NCI-H226 (cell line): ENCODE measurements at places on chromosomes 6 and 20.
A peak's percentile ranks its signal among the peaks of the same experiment; 100 is the strongest.

- no peak for DNase-seq
These were observed 609.5 kb upstream of the CDH4 start for GRCh38 chr20:60642541-60642940.

DNA sequence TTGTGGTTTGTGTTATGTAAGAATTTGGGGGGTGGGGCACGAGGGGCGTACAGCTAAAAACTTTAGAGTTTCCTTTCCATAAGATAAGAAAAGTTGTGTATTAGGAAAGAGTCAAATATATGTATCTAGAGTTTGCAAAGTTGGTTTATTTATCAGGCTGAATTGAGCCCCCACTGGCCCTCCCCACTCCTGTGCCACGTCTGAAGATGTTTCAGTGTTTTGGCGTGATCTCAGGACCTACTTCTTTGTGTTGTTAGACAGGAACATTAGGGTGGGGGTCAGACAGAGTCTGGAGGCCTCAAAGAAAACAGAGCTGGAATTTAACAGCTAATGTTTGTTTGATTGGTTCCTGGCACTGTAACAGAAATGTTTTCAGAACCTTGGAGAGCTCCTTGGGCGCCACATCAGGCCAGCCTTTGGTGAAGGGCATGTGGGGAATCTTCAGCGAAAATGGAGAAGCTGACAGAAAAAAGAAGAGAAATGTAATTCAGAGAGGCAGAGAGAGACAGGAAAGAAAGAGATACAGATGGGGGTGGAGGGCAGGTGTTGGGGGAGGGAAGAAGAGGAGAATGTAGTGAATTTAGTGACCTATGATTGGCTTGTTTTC lies 674 bp downstream of the NRSN1 start:
- DNase-seq: peak; percentile 3

DNA sequence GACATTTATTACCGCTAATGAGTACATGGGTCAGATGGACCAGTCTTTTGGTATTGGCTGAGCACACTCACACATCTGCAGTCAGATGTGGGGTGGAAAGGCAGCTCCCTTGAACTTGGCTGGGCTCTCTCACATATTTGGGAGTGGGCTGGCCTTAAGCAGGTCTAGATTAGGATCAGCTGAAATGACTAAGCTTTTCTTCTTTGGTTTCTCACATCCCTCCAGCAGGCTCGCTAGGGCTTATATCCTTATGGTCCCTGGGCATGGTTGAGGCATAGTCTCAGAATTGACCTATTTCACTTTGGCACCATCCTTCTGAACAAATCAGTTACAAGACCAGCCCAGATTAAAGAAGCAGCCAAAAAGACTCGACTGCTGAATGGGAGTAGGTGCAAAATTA lies 14.4 kb upstream of the PLCB1 start:
- no peak for DNase-seq

DNA sequence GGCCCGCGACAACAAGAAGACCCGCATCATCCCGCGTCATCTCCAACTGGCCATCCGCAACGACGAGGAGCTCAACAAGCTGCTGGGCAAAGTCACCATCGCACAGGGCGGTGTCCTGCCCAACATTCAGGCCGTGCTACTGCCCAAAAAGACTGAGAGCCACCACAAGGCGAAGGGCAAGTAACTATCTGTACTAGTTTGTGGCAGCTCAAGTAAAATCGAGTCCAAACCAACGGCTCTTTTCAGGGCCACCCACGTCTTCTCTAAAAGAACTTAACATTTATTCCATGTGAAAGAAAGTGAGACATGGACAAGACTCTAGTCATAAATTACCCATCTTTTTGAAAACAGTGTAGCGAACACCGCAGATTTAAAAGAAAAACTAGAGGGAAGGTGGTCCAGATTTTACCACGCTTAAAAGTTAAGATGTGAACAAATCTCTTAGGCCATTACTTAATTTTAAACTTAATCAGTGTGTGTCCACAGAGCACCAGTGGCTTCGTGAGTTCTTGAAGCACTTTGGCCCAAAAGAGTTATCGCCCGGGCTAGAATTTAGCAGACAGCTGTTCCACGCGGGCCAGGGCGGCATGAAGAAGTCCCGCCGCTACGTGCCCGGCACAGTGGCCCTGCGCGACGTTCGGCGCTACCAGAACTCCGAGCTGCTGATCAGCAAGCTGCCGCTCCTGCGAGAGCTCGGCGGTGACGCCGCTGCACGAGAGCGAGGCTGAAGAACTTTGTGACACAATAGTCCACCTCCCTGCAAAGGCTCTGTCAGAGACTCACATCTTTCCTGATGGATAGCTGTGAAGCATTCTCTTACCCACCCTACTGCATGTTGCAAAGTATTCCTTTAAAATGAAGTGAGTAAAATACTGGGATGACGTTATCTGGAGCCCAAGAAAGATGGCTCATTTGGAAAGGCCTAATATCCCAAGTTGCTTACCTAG lies 113.9 kb upstream of the PRSS16 start:
- no peak for DNase-seq

DNA sequence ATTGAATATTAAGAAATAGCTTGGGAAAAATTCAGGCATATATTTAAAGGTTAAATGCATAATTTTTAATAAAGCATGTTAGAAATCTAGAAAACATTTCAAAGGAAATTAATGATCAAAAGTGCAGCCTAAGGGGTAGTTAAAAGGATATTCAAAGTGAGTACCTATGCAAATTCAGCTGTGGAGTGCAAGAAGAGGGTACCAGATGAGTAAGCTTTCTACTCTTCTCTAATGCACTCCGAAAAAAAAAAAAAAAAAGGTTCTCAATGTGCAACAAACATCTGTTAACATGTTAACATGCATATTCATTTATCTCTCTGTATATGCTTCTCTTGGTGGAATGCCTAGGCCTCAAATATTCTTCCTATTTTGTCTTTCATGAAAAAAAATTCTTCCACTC lies 32.0 kb upstream of the KATNA1 start:
- DNase-seq: no peak
